NCI-H2171 (cell line): ENCODE measurements at places on chromosomes 3 and 15.

DNA sequence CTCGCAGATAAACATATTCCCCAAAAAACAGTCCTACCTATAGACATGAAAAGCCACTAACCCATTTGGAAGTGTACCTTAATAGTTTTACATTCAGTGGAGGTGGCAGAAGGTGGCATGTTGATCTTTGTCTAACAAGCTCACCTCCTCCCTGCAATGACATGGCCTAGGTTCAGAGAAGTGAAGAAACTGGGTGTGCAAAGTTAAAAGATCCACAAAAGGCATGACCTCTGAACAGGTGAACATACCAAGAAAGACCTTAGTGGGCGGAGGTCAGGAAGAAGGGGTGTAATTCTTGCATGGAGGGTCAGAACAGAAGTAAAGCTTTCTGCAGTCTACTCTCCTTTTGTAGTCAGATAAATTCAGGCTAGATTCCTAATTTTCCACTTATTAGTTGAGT is 822 bp downstream of the MRPL3 start:
- no peak for DNase-seq

DNA sequence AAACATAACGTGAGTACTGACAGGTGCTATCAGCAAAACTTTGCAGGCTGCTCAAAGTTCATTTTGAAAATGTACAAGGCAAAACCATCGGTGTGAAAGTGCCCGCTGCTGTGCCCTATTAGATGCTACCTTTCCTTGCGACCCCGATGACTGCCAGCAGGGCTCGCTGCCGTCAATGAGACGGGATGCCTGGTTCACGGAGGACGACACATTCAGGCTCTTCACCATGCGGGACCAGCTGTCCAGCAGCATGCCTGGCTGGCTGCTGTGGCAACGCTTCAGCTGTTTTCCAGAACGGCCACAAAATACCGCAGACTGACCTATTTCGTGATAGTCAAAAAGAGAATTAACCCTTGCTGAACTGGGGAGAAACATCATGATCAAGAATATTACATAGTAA is 92.7 kb upstream of the OCA2 start:
- no peak for DNase-seq

DNA sequence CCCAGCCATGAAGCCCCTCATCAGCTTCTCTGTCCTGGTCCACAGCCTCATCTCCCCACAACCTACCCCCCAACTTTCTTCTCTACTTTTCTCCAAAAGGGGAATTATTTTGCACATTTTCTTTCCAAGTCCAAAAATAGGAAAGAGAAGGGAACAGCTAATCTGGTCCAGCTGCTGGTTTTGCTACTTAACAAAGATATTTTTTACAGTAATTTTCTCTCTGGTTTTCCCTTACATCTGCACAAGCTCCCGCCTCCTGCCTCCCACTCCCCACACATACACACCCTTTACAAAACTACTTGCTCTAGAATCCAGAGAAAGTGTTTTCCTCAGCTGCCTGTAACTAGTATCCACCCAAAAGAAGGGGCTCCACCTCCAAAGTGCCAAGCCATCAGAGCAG is 177.2 kb downstream of the POLR2M start:
- no peak for DNase-seq

- no peak for DNase-seq
Measured at GRCh38 chr3:13608969-13609725, 60.2 kb downstream of the FBLN2 start.

- no peak for DNase-seq
Measured at GRCh38 chr3:17238023-17238422, 353.3 kb downstream of the PLCL2 start.

- no peak for DNase-seq
Measured at GRCh38 chr15:96336108-96336595, 5.7 kb downstream of the NR2F2 start.

GRCh38 chr3:105798381-105798934 is 70.4 kb downstream of the CBLB start:
- DNase-seq = no peak

DNA sequence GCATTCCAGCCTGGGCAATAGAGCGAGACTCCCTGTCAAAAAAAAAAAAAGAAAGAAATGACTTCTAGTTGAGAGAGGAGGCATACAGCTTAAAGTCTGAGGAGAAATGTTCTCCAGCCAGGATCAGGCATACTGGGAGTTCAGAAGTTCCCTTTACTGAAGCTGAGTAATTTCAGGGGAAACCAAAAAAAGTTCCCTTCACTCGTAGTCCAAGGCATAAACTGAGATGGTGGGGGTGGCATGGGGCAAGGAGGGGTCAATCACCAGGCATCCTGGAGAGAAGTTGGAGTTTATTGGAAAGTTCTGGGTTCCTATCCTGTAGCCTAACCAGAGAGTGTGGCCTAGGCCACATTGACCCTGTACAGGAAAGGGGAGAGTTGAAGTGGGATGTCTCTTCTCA is 5.9 kb downstream of the GPX1 start:
- no peak for DNase-seq

DNA sequence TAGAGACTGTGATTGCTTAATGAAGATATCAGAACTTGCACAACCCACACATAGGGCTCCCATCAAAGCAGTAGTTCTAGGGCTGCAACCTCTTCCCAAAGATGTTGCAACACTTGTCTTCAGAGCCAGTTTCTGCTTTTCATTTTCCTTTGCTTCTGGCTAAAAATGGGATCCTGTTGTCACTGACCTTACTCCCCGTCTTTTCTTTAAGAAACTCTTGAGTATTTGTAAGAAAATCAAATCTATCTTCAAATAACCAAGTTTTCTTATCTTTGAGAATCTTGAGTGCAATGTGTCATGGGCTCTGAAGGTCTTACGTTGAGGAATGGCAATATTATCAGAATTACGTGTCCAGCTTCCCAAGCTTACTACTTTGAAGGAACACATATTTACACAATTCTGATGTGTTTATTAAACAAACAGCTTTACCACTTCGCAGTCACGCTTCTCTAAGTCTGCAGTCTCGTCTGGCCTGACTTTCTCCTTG is 24.1 kb downstream of the CACNA1D start:
- DNase-seq = no peak

- DNase-seq = no peak
Measured at GRCh38 chr3:139267300-139268246, 76.2 kb upstream of the MRPS22 start.
